Activated naive CD4-positive, alpha-beta T cell (primary cell): ENCODE measurements at places on chromosomes 11 and 22.

GRCh38 chr11:2801711-2802388 is 83.7 kb downstream of the CDKN1C start:
- DNase-seq = no peak

GRCh38 chr22:17091851-17092250 is 7.1 kb downstream of the IL17RA start:
- no peak for DNase-seq

GRCh38 chr11:85831050-85831449 is 20.1 kb upstream of the SYTL2 start:
- no peak for DNase-seq

DNA sequence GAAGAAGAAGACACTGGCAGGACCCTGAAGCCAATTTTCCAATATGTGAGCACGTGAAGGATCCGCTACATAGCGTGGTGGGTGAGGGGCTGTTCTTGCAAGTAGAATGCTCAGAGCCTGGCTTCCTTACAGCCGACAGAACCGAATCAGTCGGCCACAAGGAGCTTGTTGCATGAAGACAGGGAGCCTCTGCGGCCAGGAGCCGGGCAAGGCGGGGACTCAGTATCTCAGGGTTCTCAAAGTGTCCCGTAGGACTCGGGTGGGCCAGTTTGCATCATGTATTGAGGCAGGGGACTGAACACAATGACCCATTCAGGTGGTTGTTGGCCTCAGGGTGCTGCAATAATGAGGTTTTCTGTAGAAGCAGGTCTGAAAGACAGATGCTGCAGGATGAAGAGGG is 289.5 kb downstream of the NTM start:
- no peak for DNase-seq

DNA sequence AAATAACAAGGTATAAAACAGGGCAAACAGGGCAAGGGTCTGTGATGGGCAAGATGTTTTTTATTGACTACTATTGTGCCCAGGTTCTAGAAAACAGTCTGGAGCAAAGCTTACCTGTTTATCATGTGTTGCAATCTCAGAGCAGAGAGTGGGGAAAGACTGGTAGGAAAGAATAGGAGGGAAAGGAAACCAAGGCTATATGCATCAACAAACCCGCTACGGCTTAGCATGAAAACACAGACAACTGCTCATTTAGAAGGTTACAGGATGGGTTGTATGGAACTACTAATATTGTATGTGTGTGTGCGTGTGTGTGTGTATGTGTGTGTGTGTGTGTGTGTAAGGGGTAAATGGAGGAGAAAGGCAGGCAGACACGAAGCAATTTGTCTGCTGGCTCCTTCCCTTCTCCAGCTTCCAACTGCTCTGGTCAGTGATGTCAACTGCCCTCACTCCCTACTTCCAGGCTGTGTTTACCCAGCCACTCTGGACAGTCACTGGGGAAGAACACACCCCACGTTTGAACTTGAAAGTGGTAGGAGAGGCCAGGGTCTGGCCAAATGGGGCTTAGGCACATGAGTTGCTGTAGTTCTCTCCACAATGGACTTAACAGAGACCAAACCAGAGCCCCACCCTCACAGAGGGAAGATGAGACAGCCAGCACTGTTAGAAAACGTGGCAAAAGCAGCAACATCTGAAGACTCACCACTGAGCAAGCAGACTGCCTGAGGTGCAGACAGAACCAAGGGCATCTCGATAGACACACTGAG is 47.0 kb downstream of the GAB2 start:
- no peak for DNase-seq

GRCh38 chr11:44309478-44310205 is at the start of gene ALX4:
ALX4 (minus strand) TSS chr11:44310139; CDS start chr11:44310062, 77 bp downstream.
- DNase-seq = no peak

GRCh38 chr22:25950111-25950510 is 208.1 kb downstream of the MYO18B start:
- DNase-seq = no peak

- DNase-seq = no peak
Measured at GRCh38 chr11:134890446-134890845, 478.4 kb upstream of the B3GAT1 start.
